Activated CD4-positive, alpha-beta T cell treated with anti-CD3 and anti-CD28 coated beads, Interleukin-2, Interleukin-4, amounts not matched to agents 100 ng/mL and 50 ng/mL, durations not matched to agents 16 hours and 8 hours (primary cell): ENCODE measurements at places on chromosomes 5 and 9.

GRCh38 chr9:6214434-6214833, 1.2 kb upstream of the IL33 start:
- no peak for DNase-seq

DNA sequence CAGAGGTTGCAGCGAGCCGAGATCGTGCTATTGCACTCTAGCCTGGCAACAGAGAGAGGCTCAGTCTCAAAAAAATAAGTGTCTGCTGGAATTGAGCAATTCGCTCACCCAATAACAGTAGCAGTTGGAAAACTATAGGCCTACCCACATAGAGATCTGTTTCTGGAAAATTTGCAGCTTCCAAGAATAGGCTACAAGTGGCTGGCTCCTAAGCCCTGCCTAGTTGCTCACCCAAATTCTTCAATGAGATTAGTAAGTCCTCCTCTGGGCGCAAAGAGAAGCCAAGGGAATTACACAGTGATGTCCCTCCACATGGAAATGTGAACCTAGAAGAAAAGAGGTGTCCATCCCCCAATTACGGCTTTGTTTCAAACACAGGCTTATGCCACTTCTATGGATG, 42.6 kb upstream of the RNF38 start:
- no peak for DNase-seq

DNA sequence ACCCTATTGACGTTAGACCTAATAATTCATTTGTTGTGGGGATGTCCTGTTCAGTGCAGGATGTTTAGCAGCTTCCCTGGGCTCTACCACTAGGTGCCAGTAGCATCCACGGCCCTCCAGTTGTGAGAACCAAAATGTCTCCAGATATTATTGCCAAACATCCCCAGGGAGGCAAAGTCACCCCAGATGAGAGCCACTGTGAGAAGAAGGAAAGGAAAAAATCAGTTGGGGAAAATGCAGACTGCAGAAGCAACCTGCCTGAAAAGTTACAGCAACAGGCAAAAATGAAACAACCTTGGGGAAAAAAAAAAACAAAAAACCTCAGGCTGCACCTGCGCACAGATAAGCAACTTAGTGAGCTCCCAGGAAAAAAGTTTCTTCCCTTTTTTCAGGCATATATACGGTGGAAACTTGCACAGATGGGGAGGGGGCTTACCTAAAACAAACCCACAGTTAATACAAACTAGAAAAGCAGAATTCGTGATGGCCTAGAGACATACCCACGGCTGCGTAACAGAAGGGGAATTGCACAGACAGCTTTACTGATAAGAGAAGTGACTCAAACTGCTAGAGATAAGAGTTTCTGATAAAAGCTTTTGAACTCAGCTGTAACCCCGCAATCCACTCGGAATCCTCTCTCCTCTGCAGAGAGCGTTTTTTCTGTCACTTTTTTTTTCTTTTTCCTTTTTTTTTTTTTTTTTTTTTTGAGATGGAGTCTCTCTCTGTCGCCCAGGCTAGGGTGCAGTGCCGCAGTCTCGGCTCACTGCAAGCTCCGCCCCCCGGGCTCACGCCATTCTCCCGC, 29.8 kb upstream of the FBP1 start:
- peak; percentile 64 for DNase-seq

DNA sequence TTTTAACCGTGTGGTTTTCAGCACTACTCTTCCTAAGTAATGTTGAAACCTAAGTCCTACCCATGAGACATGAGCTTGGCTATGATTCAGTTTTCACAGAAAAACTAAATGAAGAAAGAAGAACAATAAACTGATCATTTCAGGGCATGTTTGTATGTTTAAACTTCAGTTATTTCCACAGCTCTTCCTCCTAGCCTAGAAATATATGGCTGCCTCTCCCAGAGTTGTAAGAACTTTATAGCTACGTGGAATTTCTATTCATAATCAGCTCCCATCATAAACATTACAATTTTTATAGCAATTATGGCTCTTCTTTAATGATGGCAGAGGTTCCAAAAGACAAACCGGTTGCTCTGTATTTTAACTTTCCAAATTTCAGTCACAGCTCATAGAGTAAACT, 314.7 kb upstream of the ADAMTSL1 start:
- DNase-seq, result no peak

- no peak for DNase-seq
Observed at GRCh38 chr9:107005201-107005600, 142.2 kb downstream of the ZNF462 start.

- DNase-seq, result no peak
Observed at GRCh38 chr9:4836676-4837075, 43.9 kb downstream of the RCL1 start.

GRCh38 chr5:120228262-120229031, 235.7 kb upstream of the PRR16 start:
- DNase-seq, result no peak

DNA sequence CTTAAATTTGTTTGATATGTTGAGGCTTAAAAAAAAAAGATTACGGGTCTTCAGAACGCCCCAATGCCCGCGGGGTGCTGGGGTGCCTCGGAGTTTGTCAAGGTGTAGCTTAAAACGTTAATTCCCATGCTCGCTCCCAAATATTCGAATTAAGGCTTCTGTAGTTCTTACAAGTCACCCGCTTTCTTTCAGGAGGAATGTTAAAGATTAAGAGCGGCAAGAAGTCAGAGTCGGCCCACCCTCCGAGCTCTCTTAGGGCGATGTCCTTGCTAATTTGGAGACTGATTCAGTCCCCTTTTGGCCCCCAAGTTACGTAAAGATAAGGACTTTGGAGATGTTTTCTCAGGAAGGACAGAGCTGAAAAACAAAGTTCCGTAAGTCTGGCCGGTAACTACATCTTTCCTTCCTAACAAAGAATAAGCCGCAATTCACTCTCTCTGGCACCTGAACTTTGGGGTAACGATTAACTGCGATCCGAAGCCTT, 746 bp upstream of the NPM1 start:
- no peak for DNase-seq

GRCh38 chr5:90852531-90852930, 293.9 kb downstream of the ADGRV1 start:
- DNase-seq, result no peak

- no peak for DNase-seq
Observed at GRCh38 chr9:97944612-97945011, 6.6 kb upstream of the HEMGN start.
